NCI-H446 (cell line): ENCODE measurements at places on chromosomes 3 and 15.

GRCh38 chr3:136653628-136654027 lies 98.5 kb downstream of the STAG1 start:
- no peak for DNase-seq

- DNase-seq: no peak
Observed at GRCh38 chr15:41559239-41559782, 299 bp downstream of the TYRO3 start.

DNA sequence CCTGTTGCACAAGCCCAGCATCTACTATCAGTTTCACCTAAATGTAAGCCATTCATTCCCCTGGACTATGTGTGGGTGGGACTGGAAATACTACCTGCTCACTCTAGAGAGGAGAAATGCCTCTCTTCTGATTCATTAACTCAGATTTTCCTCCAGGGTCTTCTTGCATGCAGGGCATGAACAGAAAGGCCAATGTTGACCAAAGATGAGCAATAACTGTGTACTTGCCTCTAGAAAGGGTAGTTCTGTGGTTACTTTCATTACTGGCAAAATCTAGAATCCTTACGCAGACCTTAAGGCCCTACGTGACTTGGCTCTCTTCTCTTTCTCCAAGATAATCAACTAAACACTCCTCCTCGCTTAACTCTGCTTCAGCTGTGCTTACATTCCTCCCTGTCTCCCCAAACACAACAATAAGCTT lies 81.4 kb upstream of the PSMD6 start:
- DNase-seq: no peak

DNA sequence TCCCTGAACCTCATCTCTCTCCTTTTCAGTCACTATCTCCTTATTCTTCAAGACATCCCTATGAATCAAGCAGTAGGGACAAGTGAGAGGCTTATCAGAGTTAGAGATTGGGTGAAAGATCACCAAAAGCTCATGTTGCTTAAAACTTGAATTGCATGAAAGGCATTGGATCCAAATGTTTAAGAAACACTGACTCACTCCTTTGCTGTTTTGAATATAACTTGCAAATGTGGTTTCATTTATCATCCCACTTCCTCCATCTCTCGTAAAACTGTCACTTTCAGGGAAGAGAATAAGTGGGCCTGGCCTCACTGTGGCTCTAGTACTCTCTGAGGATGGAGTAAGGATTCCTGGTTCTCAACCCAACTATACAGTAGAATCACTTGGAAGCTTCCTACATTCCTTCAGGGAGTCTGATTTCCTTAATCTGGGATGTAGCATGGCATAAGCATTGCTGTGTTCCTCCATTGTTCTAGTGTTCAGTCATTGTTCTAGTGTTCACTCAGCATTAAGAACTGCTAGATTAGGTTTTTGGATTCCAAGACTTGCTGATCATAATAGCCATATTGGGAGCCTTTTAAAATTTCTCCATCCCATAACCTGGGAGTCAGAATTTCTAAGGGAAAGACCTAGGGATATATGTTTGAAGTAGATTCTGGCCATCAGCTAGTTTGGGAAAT lies 171.8 kb downstream of the TMEM108 start:
- DNase-seq: no peak

- no peak for DNase-seq
Observed at GRCh38 chr3:167870181-167870580, 134.7 kb downstream of the SERPINI1 start.

DNA sequence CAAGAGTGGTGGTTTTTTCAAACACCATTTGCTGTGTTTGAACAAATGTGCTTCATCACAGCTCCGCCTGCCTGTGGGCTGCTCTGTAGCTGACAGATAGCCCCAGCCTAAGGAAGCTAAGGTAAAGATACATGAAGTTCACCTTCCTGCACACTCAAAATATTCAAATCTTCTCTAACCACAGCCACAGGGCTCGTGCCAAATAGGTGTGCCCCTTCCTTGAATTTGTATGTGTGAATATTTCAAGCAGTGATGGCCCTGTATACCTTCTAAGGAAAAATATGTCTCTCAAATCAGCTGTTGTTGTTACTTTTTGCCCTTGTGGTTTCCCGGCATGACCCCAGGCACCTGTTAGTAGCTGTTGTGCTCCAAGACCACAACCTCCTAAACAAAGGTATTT lies 92.8 kb downstream of the CCNL1 start:
- DNase-seq: no peak

GRCh38 chr3:151404316-151404715 lies 19.8 kb upstream of the P2RY12 start:
- no peak for DNase-seq

GRCh38 chr3:1456781-1457311 lies 364.0 kb downstream of the CNTN6 start:
- DNase-seq: no peak

DNA sequence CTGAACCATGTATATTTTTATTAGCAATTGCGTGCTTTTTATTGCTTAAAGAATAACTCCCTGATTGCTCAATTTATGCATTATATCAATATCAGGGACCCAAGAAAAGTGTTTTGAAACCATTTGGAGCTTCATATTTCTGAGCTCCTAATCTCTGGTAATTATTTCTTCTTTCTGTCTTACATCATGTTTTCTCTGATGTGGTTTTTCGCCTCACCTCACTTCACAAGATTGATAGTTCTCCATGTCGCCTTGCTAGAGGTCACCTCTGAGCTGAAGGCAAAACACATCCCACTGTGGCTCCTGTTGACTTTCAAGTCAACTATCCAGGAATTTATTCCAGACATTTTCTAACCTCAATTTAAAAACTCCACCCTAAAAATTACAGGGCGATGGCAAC lies 837.4 kb downstream of the CADM2 start:
- no peak for DNase-seq

GRCh38 chr3:16050641-16051467 lies 123.6 kb upstream of the GALNT15 start:
- no peak for DNase-seq

DNA sequence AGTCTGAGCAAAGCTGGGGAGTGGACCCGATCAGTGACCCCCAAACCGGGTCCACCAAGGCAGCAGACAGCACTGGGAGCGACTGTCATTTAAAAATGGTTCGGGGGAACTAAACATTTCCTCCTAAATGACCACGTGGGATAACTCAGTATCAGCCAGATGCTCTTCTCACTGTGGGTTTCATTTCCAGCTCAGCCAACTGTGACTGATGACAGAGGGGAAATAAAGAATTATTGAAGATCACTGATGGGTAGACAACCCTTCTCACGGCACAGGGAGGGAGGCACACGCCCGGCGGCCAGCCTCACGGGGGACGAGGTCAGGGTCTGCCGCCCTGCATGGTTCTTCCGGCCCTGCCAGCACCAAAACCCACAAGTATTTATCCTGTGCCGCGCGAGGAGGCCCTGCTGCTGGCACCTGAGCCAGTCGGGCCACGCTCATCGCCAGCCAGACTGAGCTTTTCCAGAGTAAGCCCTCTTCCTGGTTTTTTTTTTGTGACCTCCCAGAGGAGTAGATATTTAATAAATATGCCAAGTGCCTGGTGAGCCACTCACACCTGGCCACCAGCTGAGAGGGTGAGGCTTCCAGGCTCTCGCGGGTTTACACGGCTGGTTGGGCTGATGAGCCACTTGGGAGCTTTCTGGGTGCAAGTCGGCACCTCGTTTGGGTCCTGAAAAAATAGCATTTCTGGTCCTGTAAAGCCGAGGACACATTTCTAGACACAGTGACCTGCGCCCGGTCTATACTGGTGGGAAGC lies 6.2 kb downstream of the MELTF start:
- peak; percentile 50 for DNase-seq

- DNase-seq: no peak
Observed at GRCh38 chr3:195015021-195015420, 255.9 kb downstream of the XXYLT1 start.

- DNase-seq: no peak
Observed at GRCh38 chr3:187996609-187997008, 157.3 kb upstream of the LPP start.

DNA sequence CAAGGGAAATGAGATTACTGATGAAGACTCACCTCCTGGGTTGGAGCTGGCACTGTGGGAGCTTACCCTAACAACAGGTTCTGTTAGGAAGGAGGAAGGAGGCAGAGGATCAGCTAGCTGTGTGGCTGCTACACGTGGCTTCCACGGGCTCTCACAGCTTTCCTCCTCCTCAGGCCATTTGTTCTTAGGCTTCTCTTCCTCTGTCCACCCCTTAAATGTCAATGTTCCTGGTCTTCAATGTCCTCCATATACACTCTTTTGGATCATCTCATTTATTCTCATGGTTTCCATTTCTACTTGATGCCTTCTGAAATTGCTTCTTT lies 5.0 kb downstream of the PIGZ start:
- no peak for DNase-seq

GRCh38 chr3:70242297-70242882 lies 70.0 kb downstream of the MDFIC2 start:
- DNase-seq: no peak

DNA sequence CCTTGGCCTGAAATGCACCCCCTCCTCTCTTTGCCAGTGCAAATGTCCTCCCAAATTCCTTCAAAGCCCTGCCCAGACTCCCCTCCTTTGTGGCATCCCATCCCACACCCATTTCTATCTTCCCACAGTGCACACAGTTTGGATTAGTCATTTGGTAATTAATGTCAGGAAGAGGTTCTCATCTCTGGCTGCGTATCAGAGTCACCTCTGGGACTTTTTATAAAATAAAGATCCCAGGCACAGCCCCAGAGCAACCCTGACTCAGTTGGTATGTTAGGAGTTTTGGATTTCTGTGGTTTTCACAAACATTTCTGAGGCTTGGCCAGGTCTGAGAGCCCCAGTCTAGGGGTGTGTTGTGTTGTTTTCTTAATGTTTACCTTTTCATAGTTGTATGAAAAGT lies 41.6 kb downstream of the C3orf20 start:
- DNase-seq: no peak

DNA sequence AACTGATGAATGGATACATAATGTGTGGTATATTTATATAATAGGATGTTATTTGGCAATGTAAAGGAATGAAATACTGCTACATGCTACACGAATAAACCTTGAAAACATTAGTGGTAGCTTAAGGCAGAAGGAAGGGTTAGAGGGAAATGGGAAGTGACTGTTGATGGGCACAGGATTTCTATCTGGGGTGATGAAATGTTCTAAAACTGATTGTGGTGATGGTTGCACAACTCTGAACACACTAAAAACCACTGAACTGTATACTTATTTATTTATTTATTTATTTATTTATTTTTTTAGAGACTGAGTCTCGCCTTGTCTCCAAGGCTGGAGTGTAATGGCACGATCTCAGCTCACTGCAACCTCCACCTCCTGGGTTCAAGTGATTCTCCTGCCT lies 24.8 kb upstream of the SHISA5 start:
- no peak for DNase-seq

DNA sequence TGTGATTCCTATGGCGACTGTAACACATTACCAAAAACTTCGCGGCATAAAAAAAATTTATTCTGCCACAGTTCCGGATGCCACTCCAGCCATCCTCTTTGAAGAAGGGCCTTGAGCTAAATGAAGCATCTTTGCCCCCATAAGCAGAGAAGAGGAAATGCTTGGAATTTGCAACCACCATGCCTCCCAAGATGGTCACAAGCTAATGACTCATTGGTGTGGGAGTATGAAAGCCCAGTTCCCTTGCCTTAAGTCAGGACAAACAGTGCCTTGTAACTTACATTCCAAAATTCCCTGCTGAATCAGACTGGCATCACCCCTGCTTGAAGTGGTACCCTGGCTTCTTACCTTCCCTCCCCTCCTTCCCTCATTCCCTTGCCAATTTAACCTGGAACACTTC lies 1077.4 kb downstream of the EPHA3 start:
- DNase-seq: no peak

DNA sequence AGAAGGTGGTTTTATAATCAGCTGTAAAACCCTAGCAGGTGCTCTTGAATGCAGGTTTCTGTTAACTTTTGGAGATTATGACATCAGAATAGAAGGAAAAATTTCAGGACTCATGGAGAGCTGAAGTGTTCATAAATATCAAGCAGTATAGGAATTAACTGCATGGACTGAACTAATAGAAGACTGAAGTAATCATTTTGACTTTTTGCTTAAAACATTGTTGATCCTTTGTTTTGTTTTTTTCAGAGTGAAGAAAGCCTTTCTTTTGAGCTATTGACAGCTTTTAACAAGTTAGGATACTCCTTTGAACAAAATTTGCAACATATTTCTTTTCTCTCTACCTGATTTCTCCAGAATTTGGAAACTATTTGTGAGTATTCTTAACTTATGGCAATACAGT lies 70.6 kb upstream of the DAZL start:
- DNase-seq: no peak

DNA sequence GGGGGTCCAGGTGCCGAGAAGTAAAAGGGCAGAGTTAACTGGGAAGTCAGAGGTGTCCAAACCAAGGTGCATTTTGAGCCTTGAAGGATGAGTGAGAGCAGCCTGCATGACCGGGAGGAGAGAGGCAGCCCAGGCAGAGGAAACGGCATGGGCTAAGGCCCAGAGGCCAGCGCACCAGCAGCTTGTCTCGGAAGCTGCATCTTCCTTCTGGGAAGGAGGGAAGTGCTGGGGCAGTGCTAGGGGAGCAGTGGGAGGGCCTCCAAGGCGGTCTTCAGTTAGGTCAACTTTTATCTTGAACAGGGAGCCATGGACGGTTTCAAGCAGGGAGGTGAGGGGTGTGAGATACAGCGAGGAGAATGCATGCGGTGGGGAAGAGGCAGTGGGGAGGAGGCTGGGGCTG lies 1.0 kb downstream of the H1-8 start:
- no peak for DNase-seq

DNA sequence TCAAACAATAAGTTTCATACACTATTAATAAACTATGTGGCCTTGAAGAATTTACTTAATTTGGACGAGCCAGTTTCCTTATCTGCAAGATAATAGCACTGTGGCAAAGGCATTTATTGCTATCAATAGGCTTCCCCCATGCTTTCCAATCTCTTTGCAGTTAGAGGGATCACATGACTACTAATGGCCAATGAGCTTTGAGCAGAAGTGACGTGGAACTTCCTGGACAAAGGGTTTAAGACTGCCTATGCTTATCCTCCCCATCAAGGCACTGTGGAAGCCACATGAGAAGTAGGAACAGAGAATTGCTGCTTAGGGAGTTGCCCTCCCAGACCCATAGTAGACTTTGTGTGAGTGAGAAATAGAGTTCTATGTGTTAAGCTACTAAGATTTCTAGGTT lies 16.7 kb upstream of the ZMAT3 start:
- DNase-seq: peak; percentile 14

DNA sequence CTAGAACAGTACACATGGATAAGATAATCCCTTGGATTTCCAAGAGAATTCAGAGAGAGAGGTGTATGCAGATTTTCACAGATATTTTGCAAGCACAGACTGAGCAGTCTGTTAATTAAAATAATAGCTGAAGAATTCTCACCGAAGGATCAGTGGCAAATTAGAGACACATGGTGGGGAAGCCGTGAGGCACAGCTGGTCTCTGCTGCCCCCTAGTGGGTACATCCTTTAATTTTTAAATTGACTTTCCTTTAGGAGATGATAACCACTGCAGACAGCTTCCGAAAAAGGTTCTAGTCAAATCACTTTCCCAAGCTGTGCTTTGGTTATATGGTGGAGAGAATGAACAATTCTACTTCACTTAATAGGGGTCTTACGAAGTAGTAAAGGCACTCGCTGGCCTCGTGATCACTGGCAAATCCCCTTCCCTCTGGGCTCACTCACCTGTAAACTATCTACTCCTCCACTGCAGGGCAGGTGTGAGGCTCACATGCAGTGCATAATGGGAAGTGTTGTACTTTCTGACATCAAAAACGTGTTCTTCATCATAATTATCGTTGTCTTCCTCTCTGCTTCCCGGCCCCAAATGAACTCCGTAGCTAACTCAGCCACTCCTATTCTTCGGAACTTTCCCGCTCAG lies 19.5 kb downstream of the MESD start:
- DNase-seq: peak; percentile 48
